Activated naive CD4-positive, alpha-beta T cell treated with anti-CD3 and anti-CD28 coated beads for 36 hours (primary cell): ENCODE measurements at places on chromosomes 3 and 15.

GRCh38 chr15:35713733-35714132 is 167.8 kb upstream of the DPH6 start:
- DNase-seq = no peak
- H3K4me3 ChIP-seq = no peak overlapping the region
- peaks cover 16% of the 10 kb centered on the region for H3K27me3 ChIP-seq

DNA sequence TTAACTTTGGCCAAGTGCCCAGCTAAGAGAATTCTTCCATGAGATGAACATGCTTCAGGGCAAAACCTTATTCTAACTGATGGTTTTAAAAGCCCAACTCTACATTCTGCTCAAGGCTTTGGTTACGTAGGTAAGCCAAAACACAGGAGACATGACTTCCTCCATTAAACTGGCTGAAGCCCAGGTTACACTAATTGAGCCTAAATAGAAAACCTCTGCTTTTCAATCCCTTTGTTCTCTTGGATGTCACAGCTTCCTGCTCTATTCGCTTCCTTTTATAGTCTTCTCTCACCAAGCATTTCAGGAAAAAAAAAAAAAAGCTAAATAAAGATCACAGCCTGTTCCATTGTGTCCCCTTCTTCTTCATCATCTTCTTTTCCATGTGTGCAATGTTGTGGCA is 420.4 kb downstream of the TIGIT start:
- DNase-seq = no peak
- H3K27me3 ChIP-seq = no peaks in the 10 kb centered on the region
- no peak overlapping the region for H3K27ac ChIP-seq

DNA sequence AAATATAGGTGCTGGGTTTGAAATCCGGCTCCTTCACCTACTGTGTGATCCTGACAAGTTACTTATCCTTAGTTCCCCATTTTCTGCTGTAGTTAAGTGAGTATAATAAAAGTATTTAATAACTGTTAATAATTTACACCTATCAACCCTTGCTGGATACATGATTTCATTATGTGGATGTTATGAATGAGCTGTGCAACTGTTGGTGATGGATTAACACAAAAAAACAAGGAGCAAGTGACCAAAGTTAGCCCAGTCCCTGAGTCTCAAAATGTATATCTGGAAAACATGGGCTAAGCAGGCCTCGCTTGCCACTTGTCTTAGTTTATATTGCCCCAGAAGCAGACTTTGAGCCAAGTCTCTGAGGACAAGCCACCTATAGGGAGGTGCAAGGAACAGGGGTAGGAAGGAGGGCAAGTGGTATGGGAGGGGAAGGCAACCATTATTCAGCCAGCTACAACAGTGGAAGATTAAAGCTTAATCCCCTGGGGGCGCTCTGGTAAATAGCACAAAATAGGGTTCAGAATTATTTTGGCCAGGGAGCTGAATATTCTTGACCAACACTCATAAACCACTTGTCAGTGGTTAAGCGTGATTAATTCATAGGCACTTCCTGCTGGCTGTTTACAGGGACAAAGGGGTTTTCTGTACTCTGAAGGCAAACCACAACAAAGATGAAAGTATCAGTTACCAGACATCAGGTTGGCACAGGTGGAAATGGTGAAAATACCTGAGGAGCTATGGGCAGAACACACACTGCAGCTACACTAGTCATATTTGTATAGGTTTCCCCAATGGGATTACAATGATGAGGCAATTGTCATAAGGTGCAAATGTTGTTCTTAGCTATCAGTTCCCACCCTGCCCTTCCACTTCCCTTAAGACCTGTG is 76.2 kb downstream of the TRIM42 start:
- H3K27ac ChIP-seq = no peak overlapping the region
- peaks cover 2% of the 10 kb centered on the region for H3K27me3 ChIP-seq
- H3K4me1 ChIP-seq = peaks cover 3% of the 10 kb centered on the region
- no peak overlapping the region for H3K4me3 ChIP-seq

DNA sequence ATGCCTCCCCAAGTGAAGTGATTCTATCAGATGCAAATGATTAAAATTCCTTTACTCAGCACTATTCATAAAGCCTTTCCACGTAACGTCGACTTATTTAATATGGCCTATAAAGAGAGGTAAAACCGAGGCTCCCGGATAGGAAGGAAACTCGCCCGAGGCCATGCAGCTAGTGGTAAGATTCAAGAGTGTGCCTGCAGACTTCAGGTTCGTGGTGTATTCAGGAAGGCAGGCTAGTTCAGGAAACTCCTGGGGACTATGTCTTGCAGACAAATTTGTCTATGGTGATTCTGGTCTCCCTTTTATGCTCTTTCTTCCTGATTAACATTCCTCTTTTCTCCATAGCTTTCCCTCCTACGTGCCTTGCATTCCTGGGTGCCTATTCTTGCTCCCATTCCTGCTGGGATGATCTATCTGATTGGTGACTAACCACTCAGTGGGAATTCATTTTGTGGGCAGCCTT is 150.7 kb downstream of the SST start:
- peaks cover 5% of the 10 kb centered on the region for H3K27me3 ChIP-seq
- DNase-seq = no peak
- H3K4me3 ChIP-seq = no peak overlapping the region
- no peaks in the 10 kb centered on the region for H3K36me3 ChIP-seq
- no peak overlapping the region for H3K27ac ChIP-seq

- H3K27ac ChIP-seq = no peak overlapping the region
- H3K4me3 ChIP-seq = no peak overlapping the region
- no peaks in the 10 kb centered on the region for H3K4me1 ChIP-seq
- no peaks in the 10 kb centered on the region for H3K36me3 ChIP-seq
Measured at GRCh38 chr15:76169911-76170800, 110.4 kb downstream of the TMEM266 start.

DNA sequence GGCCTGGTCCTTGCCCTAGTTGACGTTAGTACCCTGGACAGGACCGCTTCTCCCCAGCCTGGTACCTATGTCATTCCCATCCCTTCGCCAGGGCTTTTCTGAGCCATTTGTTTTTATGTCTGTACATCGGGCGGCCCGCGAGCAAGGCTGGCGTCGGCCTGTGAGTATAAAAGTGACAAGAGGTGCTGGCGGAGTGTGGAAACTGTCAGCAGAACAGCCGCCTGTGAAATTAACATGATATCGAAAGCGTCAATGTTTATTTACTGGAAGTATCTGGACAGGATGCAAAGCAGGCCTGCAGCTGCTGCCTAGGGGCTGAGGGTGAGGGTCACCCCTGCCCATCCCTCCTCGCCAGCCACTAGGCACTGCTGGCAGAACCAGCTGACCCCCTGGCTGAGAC is 33.4 kb downstream of the LINGO1 start:
- no peak overlapping the region for H3K4me3 ChIP-seq
- no peaks in the 10 kb centered on the region for H3K36me3 ChIP-seq
- DNase-seq = no peak
- H3K4me1 ChIP-seq = no peaks in the 10 kb centered on the region
